ENCODE measurements at places on chromosomes 13 and 19.

- DNase-seq, result peak; percentile 24
These were observed 430 bp downstream of the MAP4K1 start for GRCh38 chr19:38617283-38617763.

GRCh38 chr13:93552596-93552995, 326.0 kb downstream of the GPC6 start:
- DNase-seq, result no peak

DNA sequence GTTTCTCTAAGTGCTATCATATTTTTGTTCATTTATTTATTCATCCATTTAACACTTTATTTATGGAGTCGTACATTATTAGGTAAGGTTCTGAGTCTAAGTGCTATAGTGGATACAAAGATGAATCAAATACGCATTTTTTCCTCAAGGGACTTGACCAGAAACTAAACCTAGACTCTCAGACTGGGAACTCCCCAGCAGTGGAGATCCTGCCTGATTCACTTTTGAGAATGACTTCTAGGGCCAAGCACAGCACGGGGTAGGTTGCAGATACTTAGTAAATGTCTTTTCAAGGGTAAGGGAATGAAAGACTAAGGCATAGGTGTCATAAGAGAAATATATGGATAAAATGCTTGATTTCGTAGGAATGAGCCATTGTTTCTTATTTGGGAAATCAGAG, 7.2 kb downstream of the DNAJC15 start:
- DNase-seq, result no peak

DNA sequence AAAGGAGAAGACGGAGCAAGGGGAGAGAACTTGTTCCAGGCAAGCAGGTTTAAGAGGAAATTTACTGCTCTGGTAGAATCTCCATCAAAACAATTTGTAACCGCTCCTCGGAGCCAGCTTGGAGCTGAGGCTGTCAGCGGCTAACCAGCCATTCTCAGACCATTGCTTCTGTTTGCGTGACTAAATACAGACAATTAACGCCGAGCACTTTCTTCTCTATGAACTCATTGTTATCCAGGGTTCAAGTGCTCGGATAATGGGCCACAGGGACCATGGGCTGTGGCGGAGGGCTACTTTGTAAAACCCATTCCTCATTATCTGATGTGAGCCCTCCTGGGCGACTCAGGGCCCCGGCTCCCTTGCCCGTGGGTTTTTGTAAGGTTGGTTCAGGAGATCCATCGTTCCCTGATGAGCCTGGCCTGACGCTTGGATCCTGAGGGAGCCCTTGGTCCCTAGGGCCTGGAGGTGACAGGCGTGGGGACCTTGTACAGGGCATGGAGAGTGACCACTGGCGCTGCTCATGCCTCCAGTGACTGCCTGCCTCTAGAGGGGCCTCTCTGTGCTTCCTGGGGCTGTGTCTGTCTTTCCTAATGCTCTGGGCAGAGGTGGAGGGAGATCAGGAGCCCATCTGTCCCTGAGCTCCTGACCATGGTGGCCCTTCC, 61.5 kb upstream of the ZNF536 start:
- DNase-seq, result no peak

GRCh38 chr19:2449019-2449418, 7.7 kb downstream of the LMNB2 start:
- DNase-seq, result no peak

- DNase-seq, result no peak
These were observed 253.6 kb downstream of the ATP8A2 start for GRCh38 chr13:25625414-25625813.

- DNase-seq, result no peak
These were observed 299.6 kb downstream of the TDRD3 start for GRCh38 chr13:60696602-60697001.

- no peak for DNase-seq
These were observed 42.4 kb downstream of the TMEM255B start for GRCh38 chr13:113801289-113801961.

DNA sequence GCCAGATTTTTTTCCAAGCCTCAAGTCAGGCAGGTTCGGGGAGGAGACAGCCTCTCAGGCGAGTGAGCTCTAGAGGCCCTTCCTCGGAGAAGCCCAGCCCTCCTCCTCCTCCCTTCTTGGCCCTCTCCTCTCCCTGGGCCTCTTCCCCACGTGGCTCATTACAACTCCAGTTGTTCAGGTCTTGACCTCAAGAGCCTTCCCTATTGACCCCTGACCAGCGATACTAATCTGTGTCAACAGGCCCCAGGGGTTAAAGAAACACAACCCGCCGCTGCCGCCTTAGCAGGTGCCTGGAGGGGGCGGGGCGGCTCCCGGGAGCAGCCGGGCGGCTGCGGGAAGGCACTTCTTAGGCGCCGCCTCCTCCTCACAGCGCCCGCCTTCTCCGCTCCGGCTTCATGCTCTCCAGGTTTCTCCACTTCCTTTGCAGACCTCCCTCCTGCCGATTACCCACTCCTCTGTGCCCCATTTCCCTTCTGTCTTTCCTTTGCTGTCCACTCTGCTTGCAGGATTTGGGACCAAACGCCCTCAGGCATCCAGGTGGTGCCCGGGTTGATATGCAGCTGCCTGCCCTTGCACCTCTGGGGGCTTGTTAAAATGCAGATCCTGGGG, 51.0 kb downstream of the LYL1 start:
- DNase-seq, result peak; percentile 14

DNA sequence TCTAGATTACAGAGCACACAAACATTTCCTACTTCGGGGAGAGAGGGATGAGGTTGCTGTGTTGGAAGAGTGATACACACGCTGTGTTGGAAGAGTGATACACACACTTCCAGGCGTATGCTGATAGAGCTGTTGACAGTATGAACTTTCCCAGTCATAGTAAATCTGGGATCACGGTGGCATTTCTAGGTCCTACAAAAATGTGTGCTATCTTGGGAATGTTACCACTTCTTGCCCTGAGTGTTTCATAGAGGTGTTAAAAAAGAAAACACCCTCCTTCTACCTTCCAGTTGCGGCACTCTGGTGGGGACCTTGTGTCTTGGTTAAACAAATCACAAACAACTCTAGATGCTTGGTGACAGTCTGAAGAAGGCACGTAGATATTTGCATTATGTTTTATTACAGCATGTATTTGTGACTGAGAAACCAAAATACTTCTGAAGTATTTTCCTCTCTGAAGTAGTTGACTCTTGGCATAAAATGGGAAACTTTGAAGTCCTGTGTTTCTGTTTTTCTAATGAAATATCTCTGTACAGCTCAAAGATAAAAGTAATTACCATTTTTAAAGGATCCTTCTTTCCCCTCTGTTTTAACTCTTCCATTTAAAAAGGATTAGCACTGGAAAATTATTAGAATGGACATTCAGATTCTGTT, 52.5 kb downstream of the ARHGAP35 start:
- DNase-seq, result no peak

- peak; percentile 84 for DNase-seq
These were observed 14.0 kb upstream of the GJA3 start for GRCh38 chr13:20174656-20175405.
